ENCODE measurements at places on chromosomes 11 and 22.

DNA sequence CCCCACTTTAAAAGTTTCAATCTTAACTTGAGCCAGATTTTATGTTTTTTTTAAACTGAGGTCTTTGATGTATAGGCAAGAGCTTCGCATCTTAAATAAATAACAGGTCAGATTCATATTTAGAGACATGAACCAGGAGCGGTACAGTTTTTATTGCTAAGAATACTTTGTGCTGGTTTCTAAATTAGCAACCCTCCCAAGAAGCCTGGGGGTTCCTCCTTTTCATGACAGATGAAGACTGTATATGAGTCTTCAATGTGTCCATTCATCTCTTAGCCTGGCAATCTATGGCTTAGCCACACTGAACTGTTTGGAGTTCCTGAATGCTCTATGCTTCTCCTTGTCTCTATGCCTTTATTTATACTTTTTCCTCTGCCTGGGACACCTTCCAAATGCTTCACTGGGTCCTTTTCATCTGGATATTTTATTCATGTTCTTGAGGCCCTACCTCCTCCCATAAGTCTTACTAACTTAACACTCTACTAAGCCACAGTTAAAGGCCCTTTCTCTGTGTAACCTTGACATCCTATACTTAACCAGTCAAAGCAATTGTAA is 338.6 kb downstream of the INSC start:
- no peak for DNase-seq

DNA sequence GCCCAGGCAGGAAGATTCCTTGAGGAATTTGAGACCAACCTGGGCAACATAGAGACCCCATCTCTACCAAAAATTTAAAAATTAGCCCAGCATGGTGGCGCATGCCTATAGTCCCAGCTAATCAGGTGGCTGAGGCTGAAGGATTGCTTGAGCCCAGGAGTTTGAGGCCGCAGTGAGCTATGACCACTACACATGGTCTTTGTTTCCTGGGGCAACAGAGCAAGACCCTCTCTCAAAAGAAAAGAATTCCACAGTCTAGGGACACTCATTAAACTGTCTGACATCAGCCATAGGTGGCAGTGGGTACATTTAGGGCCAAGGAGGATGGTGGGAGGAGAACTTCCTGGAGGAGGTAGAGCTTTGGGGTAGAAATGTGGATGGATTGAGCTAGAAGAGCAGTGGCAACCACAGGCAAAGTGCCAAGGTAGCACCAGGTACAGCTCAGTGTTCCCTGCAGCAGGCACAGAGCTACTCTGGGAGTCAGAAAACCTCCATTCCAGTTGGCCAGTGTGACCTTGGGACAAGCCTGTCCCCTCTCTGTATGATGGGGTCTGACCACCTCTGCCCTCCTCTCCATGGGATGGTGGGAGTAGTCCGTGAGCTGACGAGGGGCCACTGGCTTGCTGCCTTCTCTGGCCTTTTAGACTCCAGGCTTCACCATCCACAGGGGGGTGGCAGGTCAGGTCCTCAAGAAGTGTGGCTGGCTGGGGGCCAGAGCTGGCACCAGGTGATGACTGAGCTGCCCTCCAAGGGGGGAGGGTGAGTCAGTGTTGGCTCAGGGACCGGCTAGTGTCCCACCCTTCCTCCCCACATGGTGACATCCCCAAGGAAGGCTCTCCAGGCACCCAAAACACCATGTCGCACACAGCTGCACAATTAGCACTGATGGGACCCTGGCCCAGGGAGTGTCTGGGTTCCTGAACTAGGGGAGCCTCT is 3.7 kb upstream of the CLCF1 start:
- DNase-seq, result no peak

DNA sequence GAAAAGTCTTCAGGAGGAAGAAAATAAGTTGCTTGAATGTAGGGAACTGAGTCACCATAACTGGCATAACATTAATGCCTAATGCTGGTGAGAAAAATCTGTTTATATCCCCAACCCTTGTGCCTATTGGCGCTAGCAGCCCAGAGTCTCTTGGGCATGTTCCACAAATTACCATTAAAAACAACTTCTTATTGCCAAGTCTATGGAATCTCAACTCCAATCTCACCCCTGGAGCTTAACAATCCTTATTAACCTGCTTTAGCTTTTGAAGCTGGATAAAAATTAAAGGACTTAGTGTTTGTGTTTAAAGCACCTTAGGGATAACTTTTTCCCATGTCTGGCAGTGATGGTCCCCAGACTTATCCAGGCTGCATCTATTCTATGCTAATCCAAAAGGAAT is 143.0 kb downstream of the APIP start:
- DNase-seq, result no peak

DNA sequence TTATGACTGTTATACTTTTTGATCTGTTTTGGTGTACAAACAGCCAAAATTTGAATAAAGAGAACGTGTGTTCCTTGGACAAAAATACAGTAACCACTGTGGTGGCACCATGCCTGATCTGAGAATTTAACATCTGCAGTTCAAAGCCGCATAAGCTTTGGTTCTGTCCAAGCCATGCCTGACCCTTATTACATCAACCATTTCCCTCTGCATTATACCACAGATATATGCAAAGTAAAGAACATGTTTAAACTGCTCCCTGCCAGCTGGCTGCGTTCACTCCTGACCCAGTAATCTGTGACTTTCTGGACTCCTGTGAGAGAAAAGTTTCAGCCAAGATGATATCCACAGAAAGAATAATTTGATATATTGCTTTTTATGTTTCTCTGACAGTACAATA is 890.5 kb upstream of the ANO3 start:
- DNase-seq, result no peak

DNA sequence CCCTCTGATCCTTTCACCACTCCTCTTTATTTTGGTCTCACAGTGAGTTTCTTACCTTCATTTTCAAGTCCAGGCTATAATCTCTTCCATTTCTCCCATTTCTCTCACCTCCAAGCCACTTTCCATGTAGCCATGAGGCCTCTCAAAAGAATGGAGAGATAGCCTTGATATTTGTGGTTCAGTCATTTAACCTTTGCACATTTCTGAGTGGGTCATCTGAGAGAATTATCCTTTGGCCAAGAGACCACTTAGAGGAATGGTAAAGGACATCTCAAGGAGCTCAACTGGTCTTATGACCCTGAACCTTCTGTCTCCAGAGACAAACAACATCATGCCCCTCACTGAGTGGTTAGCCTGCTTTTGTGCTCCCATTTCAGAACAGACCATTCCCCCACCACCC is 121.1 kb downstream of the KIRREL3 start:
- DNase-seq, result no peak

GRCh38 chr11:102729849-102730815 is 5.4 kb upstream of the MMP8 start:
- DNase-seq, result no peak

GRCh38 chr22:17380359-17381087 is 11.3 kb downstream of the CECR2 start:
- DNase-seq, result no peak

DNA sequence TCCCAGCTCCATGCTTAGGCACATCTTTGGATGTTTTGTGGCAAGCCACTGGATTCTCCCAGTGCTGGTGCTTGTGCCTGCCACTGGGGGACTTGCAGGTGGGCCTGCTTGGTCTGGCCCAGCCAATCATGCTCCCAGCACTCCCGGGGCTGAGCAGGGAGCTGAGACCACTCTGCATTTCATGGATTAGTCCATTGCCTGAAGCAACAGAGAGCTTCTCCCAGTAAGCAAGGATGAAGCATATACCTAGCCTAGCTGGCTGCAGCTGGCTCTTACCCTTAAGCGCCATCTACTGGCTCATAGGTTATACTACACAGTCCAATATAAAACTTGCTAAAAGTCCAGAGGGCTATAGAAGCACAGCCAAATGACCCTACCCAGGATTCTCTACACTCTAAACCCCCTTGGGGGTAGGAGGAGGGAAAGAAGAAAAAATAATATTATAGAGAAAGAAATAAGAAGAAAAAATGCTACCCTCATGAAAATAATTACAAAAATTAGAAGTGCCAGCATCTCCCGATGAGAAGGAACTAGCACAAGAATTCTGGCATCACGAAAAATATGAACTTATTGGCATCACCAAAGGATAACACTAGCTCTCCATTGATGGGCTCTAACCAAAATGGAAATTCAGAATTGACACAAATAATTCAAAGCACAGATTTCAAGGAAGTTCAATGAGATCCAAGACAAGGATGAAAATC is 275.3 kb downstream of the C11orf87 start:
- DNase-seq, result no peak

GRCh38 chr11:61129639-61130523 is 27.6 kb downstream of the CD5 start:
- DNase-seq, result peak; percentile 86

DNA sequence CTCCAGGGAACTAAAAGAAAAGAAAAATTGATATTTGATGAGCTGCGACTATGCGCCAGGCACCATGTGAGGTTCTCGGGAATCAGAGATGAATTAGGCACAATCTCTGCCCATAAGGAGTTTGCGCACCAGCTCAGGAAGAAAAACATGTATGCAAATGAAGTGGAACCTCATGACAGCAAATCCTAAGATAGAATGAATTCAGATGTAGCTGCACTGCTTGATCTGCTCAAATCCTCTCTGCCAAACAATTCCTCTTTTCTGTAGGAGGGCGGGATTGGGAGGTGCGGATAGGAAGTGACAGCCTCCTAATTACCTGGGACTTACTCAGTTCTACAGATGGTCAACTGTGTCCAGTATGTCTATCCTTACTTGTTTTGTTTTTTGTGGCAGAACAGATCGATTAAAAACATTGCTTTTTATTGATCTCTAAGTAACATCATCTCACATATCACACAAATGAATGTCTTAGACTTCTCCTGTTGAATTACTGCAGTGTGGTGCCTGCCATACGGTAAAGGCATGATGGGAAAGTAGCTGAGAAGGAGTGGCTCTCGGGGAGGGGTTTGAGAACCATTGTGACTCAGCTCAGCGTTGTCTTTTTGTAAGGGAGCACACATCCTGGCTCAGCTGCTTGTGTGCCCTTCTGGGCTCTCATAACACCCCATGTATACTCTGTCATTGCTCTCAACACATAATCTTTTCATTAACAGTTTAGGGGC is 13.9 kb downstream of the CRTAM start:
- DNase-seq, result no peak

DNA sequence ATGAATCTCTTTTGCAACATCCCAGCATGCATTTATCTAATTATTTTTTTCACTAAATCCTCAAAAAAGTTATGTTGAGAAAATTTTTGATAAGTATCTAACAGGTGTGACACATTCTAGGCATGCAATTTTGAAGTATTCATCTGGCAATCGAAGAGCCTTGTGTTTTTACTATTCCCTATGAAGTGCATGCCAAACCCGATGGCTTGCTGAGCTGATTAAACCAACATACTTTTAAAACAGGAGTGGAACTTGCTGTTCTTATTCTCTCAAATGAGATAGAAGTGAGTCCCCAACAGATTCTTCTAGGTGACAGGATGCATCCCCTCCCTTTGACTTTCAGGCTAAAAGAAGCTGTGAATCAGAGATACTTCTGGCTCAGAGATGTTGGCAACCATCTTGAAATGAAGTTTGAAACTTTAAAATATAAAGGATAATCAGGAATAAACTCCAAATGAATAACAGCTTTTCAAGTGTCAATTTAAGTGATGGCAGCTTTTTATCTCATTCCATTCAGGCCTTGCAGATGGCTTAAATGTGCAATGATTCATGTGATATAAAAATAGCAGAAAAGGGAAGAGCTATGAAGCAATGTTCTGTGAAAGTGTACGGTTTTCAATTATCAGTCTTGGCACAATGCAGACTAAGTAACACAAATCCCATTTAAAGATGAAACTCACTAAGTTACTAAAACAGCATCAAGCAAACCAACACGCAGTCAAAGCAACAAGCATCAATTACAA is 67.7 kb downstream of the APOL5 start:
- no peak for DNase-seq

- DNase-seq, result no peak
These were observed 33.4 kb downstream of the APOL1 start for GRCh38 chr22:36286096-36286957.

DNA sequence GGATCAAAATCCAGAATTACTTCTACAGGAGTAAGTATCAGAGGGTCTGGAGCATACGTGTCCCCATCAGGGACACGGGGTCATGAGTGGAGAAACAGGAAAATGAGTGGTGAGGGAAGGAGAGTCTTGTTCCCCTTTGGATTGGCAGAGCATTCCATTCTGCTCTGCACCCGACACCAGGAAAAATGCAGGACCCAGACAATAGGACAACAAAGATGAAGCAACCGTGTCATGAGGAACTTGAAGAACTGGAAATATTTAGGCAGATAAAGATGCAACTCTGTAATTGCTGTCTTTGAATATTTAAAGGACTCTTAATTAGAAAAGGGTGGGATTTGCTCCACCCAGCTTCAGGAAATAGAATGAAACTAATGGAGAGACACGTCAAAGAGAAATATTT is 89.0 kb upstream of the BLID start:
- DNase-seq, result no peak

DNA sequence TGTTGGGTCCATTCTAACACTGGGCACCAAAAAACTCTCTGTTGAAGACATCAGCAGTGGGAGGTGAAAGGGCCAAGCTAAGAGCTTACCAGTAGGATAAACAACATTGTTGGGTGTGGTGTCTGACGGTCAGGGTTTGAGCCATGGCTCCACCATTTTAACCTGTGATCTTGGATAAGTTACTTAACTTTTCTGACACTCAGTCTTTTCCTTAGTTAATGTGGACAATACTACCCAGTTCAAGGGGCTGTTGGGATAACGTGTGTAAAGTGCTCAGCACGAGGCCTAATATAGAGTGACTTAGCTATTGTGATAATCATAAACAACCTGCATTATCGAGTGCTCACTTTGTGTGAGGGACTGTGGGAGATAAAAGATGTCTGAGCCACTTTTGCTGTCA is 6.1 kb downstream of the UCP3 start:
- no peak for DNase-seq

- no peak for DNase-seq
These were observed 91.4 kb downstream of the EFCAB6 start for GRCh38 chr22:43720716-43721115.

DNA sequence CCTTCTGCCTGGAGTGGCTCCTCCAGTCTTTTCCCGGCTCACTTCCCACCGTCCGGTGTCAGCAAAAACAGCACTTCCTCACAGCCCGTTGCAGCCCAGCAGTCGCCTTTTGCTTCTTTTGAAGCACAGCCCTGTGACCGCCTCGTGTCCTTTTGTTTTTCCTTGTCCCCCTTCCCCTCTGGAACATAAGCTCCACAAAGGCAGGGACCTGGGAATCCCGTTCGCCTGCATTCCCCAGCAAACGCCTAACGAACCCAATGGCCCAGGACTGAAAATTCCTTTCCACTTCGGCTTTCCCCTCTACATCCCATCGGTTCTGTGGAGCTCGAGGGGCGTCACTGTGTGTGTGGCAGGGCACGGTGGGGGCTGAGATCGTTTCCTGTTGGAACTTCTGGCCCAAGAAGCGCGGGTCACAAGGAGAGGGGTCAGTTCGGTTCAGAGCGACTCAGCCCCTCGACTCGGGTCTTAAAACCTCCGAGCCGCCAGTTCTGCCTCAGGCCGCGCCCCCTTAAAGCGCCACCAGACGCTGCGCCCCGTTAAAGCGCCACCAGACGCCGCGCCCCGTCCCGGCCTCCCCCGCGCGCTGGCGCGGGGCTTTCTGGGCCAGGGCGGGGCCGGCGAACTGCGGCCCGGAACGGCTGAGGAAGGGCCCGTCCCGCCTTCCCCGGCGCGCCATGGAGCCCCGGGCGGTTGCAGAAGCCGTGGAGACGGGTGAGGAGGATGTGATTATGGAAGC is 841 bp downstream of the RIC8A start:
- DNase-seq, result peak; percentile 64
